ENCODE measurements at places on chromosomes 2 and 18. TPM values are rescaled to one million over a fixed set of nuclear protein-coding genes. Genes with fewer than 3 reads are reported as not detected.

Gene TMEM169
- total RNA-seq, result 0.62 TPM

Gene YPEL5
- 61.9 TPM for total RNA-seq

Gene LCT
- not detected for total RNA-seq

Gene RIF1
- total RNA-seq, result 14.6 TPM

Gene B4GALT6
- 7.4 TPM for total RNA-seq

DNA sequence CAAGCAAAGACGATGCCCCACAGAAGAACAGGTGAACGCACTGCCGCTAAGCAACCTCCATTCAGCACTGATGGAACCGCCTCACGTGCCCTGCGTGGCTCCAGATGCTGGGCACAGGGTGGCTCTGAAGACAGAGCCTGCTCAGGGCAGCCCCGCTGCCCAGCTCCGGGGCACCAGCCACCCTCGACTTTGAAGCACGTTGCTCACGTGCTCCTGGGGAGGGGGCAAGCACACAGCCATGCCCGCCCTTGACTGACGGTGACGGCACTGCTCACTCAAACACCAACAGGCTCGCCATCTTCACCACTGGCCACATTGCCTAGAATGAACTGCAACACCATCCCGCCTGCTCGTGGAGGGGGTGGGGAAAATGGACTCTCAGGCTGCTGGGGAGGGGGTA is 251.3 kb downstream of the HDAC4 start:
- DNase-seq, result no peak

GRCh38 chr2:177036747-177037146 is 175.8 kb upstream of the HNRNPA3 start:
- DNase-seq, result no peak

DNA sequence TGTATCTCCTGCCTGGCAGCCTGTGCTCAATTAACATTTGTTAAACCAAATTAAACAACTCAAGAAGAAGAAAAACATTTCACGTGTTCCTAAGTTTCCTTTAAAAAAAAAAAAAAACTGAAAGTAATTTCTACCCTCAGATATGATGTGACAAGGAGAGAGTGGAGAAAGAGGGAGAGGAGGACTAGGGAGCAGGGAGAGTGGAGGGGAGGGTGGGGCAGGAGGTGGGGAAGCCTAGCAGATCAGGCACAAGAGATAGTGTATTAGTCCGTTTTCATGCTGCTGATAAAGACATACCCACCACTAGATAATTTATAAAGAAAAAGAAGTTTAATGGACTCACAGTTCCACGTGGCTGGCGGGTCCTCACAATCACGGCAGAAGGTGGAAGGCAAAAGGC is 46.4 kb downstream of the CYP1B1 start:
- DNase-seq, result no peak

DNA sequence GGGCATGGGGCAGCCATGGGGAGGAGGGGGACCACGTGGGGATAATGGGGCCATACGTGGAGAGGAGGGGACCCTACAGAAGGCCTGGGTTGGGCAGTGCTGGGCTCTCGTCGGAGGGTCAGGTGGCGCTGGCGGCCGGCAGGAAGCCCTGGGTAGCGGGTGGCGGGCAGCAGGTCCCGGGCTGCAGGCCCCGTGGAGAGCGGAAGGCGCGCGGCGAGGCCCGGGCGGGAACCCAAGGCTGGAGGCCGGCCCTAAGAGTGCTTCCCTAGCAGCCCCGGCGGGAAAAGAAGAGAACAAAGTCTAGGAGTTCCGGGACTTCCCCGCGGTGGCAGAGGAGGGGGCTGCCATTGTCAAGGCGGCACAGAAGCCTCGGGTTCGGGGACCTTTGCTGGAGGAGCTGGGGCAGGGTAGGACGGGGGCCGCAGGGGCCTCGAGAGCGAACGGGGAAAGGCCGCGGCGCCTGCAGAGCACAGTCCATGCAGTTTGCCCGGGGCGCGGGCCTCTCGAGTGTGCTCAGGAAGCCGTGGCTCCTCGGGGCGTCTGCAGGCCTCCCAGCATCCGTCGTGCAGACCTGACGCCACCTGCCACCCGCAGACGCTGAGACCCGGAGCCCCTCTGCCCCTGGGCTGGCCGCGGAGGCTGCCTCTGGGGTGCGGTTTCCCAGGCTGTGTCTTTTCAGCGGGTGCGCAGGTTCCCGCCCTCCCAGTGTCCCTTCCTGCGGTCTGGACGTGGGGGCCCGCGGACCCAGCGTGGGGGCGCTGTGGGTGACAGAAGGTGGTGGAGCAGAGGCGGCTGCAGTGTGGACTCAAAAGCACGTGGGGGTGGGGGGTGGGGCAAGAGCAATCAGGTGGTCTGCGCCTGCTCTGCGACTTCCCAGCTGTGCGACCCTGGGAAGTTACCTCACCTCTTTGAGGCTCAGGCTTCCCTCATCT is 19.4 kb upstream of the NCL start:
- DNase-seq, result peak; percentile 68

DNA sequence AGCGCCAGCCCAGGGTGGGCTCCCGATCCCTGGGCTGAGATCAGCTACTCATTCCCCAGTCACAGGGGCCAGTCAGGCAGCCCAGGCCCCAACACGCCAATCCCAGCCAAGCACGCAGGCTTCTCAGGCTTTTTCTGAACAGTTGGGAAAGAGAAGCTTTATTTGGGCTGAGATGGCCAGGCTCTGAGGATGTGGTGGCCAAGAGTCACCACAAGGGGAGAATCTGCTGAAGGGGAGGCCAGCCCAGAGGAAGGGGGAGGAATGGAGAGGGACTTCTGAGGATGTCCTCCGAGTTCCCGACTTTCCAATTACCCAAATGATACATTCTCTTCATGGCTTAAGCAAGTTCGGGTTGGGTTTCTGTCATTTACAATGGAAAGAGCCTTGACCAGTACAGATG is 2.8 kb upstream of the DIPK1C start:
- no peak for DNase-seq
